Cerebellar nuclear complex (tissue), 1 donor: ENCODE measurements at places on chromosomes 3 and 15.

- DNase-seq = no peak
Measured at GRCh38 chr15:94912760-94913159, 681.4 kb downstream of the MCTP2 start.

DNA sequence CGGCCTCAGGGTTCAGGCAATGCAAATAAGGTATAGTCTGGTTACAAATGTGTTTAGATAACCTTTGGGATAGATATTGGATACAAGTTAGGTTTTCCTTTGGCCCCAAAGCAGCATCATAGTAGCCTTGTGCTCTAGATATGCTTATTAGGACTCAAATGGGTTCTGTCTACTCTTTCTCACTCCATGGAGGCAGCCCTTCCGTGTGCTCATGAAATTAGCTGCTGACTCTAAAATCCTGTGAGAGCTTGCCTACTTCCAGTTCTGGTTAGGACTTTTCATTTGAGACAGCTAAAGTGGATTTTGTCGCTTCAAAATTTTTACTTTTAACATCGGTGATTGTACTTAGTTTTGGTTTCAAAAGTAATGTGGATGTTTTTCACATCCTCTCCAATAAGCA, 1.6 kb downstream of the CDV3 start:
- DNase-seq = no peak

DNA sequence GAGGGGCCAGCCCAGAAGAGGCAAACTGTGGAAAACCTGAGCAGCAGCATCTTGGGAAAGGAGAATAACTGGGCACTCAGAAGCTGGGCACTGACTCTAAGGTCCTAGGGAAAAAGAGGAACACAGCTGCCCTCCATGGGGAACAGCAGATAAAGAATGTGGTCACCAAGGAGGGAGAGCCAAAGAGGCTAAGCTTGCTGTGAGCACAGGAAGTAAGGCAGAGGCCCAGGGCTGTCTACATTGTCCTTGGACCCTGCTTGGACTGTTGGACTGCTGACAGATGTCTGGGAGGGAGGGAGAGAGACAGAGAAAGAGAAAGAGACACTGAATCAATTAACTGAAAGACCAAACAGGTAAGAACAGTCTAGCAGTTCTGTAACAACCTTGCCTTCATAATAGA, 4.5 kb upstream of the MNS1 start:
- DNase-seq = no peak

GRCh38 chr3:60294181-60294580, 957.1 kb downstream of the FHIT start:
- no peak for DNase-seq

GRCh38 chr3:58520403-58521335, 16.3 kb downstream of the ACOX2 start:
- no peak for DNase-seq

GRCh38 chr3:35900079-35900478, 260.8 kb downstream of the ARPP21 start:
- DNase-seq = no peak

GRCh38 chr3:121736112-121736511, 13.4 kb downstream of the GOLGB1 start:
- no peak for DNase-seq

GRCh38 chr3:56193519-56193918, 274.7 kb downstream of the ERC2 start:
- DNase-seq = no peak

DNA sequence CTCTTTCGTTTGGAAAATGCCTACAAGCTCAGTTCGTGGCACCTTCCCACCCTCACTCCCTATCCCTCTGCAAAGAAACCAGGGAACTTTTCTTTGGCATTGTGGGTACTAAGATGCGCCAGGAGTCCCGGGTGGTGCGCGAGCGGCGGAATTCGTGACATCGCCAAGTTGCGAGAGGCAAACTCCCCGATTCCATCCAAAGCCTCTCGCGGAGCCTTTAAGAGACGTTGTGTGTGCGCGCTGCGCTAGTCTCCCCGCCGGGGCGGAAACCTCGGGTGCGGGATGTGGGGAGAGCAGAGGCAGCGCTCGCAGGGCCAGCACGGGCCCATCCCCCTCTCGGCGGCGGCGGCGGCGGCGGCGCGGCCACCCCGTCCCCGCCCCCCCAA, 443 bp upstream of the NR2F2 start:
- DNase-seq = no peak

- DNase-seq = no peak
Measured at GRCh38 chr15:78224023-78224411, 10.3 kb downstream of the ACSBG1 start.
